Fibroblast of the aortic adventitia (primary cell): ENCODE measurements at places on chromosomes 3 and 15. TPM values are rescaled to one million over a fixed set of nuclear protein-coding genes. Genes with fewer than 3 reads are reported as not detected.

SLC28A2 gene
- total RNA-seq = not detected in 2 replicates

SUCNR1 gene
- total RNA-seq = 0.25 and 4.5 TPM in 2 replicates

PLCH1 gene
- 0.09 TPM in 1 of 2 replicates, not detected in the other for total RNA-seq

PLD1 gene
- 10.1 and 23.1 TPM in 2 replicates for total RNA-seq

SLC9C1 gene
- total RNA-seq = 0.33 and 0.45 TPM in 2 replicates

CFAP92 gene
- 0.49 TPM in 1 of 2 replicates, not detected in the other for total RNA-seq

SYNPR gene
- not detected in 2 replicates for total RNA-seq

BLOC1S6 gene
- total RNA-seq = 105 and 107 TPM in 2 replicates

TCF12 gene
- total RNA-seq = 89.2 and 137 TPM in 2 replicates

KCNMB3 gene
- 0.08 and 2.2 TPM in 2 replicates for total RNA-seq

CHST13 gene
- 0.09 TPM in 1 of 2 replicates, not detected in the other for total RNA-seq

ARRDC4 gene
- total RNA-seq = 6.2 and 18.3 TPM in 2 replicates

POTEB3 gene
- total RNA-seq = not detected in 2 replicates

PGBD4 gene
- total RNA-seq = 1.6 and 2.2 TPM in 2 replicates

GOLGA8O gene
- 0.09 and 0.33 TPM in 2 replicates for total RNA-seq

LNP1 gene
- 3.0 and 11.0 TPM in 2 replicates for total RNA-seq

LRRK1 gene
- total RNA-seq = 18.0 and 26.4 TPM in 2 replicates

ISLR2 gene
- 0.36 and 0.90 TPM in 2 replicates for total RNA-seq

MRPS25 gene
- total RNA-seq = 12.7 and 17.0 TPM in 2 replicates

C3orf20 gene
- not detected in 2 replicates for total RNA-seq

C3orf33 gene
- total RNA-seq = 2.8 and 5.7 TPM in 2 replicates

NLGN1 gene
- 6.1 and 16.1 TPM in 2 replicates for total RNA-seq

UNC13C gene
- total RNA-seq = 0.81 TPM in 1 of 2 replicates, not detected in the other

C2CD4B gene
- not detected in 2 replicates for total RNA-seq

SKIL gene
- total RNA-seq = 25.3 and 60.7 TPM in 2 replicates

CPOX gene
- total RNA-seq = 22.6 and 57.5 TPM in 2 replicates

RARRES1 gene
- 39.3 and 47.8 TPM in 2 replicates for total RNA-seq

EXD1 gene
- not detected in 2 replicates for total RNA-seq

A4GNT gene
- total RNA-seq = not detected in 2 replicates

PHLDB2 gene
- total RNA-seq = 61.9 and 79.2 TPM in 2 replicates
